ENCODE measurements at places on chromosomes 1 and 21.

- no peak for DNase-seq
These were observed 15.9 kb upstream of the NIBAN1 start for GRCh38 chr1:184990204-184990603.

- DNase-seq: no peak
These were observed 45.0 kb upstream of the DNAJC6 start for GRCh38 chr1:65264197-65264929.

DNA sequence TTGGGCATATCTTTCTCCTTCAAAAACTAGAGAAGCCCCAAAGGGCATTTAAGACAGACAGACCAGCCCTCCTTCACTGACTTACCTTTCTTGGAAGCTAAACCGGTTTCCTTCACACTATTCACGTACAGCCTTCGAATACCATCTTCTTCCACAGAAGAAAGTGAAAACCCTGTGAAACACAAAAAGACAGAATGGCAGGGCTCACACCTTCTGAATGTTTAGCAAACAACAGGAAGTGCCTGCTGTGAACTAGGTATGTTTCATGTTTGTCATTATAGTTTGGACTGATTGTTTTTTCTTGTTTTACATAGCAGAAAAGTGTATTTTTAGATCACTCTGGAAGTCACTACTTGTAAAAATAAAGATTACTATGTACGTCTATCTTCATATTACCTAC is 148.6 kb upstream of the KRTAP19-8 start:
- no peak for DNase-seq

- no peak for DNase-seq
These were observed 4.1 kb downstream of the PPM1J start for GRCh38 chr1:112711041-112711440.

- DNase-seq: no peak
These were observed 54.3 kb upstream of the CD1D start for GRCh38 chr1:158126425-158126824.

DNA sequence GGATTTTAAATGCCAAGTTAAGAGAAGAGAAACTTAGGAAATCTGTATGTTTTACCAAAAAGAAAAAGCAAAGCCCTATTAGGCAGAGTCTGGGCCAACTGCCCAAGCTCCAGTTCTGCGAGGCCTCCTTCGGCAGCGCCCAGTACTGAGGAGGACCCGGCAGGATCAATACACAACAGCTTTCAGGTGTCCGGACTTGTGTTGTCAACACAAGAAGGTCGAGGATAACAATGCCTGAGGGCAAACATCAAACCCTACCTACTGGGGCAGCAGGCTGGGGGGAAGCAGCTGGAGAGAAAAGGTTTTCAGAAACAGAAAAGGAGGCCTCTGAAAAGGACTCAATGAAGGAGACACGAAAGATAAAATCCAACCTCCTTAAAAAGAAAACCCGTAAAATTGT is 98.1 kb upstream of the GJB5 start:
- no peak for DNase-seq

DNA sequence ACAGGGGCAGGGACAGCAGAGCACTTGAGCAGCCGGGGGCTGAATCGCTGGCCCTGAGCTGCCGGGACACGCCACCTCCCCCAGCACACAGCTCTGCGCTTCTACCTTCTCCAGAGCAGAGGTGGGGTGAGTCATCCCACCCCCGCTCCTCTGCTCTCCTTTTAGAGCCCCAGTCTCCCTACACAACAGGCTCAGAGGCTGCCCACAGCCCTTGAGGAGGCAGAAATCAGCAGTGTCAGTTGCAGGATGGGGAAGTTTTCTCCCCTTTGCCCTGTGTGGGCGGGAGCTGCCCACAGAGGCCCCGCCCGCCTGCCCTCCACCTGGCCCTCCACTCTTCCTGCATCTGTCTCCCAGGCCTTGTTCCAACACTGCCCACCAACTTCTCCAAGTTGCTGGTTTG is 94.6 kb downstream of the STUM start:
- peak; percentile 12 for DNase-seq

GRCh38 chr1:156625436-156626078 is 6.3 kb downstream of the HAPLN2 start:
- DNase-seq: no peak

DNA sequence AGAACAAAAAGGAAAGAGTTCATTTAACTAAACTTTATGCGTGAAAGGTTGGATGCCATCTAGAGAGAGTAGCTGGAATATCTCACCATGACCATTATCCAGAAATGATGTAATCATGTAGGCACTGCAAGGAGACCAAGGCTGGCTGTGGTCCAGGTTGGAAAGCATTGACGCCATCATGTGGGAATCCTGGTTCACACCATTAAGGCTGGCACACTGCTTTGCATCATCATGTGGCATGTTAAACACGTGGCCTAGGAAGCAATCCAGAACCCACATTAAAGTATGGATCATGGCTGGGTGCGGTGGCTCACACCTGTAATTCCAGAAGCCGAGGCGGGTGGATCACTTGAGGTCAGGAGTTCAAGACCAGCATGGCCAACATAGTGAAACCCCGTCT is 4.3 kb downstream of the ADAMTS1 start:
- peak; percentile 92 for DNase-seq

DNA sequence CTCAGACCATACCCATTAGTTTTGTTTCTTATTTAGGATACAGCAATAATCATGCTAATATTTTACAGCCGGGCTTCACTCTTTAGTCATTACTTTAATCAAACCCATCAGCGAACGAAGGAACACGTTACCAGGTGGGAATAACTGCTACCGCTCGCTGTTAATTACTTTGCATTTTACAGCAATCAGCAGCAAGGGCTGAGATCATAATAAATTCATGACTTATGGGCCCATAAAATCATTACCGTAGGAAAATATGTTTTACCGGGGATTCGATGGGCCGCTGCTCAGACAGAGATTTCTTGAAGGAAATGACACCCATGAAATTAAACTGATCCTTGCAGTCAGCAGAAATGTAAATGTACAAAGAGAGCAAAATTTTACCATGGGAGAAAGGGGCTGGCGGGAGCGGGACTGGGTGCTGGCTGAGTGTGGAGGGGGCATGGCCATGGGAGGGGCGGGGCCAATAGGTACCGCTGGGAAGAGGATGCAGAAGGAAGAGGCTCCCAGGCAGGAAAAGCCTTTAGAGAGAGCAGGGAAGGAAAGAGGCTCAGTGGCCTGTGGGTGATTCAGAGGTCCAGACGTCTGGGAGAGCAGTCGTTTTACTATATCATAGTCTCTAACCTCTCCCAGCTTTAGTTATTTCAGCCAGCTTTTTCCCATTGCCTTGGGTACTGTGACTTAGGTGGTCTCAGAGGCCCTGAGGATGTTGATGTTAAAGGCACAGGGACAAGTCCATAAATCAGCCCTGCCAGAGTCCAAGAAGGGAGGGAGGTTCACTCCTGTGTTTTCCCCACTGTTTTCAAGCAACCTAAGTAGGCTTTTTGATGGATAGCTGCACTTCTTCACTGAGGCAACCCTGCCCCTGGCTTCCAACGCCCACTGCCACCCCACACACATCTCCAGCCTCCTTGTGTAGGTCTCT is 258.9 kb downstream of the SEC16B start:
- no peak for DNase-seq

DNA sequence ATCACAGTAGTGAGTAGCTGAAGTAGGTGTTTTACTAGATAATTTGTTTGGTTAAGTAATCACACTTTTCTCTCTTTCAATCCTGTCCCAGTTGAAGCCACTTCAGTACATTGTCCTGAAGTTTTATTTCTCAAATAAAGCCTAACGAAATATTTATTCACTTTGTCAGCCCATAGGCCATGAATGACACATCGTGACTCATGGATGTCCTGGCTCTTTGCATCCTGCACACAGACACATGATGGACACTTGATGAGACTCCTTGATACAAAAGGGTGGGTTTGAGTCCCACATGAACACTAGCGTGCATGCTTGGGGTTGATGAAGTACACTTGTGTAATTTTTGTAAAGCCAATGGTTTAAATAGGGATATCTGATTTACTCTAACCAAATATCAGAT is 22.7 kb upstream of the LAMC2 start:
- DNase-seq: peak; percentile 88

GRCh38 chr1:151816548-151817352 is 11.5 kb upstream of the LINGO4 start:
- no peak for DNase-seq

- DNase-seq: no peak
These were observed 141.9 kb upstream of the LYPLAL1 start for GRCh38 chr1:219031809-219032208.

DNA sequence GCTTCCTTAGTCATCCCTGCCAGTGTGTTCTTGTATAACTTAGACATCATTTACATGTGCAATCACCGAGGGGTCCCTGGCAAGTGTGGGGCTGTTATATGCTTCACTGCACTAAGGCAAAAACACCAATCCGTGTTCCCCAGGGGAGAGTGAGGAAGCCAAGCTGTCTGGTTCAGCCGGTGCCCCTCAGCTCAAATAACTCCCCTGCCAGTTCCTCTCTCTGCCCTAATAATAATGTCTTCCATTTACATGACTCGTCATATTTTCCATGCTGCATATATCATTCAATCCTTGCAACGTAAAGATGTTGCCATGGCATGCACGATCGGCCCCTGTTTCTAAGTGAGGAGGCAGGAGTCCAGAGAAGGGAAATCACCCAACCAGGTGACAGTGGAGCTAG is 24.4 kb upstream of the NDC1 start:
- no peak for DNase-seq

DNA sequence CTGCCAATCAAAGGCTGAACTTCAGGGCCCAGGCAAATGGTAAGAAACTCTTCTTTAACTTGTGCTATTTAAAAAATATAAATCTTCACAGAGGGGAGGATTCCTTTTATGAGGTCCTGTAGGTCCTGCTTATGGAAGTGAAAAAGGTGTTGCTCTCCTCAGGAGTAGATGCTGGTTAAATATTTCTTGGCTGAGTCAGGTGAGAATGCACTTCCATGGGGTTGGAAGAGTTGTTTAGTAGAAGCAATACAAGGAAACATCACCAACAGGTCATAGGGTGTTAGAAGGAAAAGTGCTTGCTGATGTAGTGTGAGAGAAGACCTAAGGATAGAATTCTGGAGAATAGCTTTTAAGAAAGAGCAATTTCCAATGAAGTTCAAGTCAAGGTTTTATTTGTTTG is 42.2 kb upstream of the ATP1A1 start:
- no peak for DNase-seq

DNA sequence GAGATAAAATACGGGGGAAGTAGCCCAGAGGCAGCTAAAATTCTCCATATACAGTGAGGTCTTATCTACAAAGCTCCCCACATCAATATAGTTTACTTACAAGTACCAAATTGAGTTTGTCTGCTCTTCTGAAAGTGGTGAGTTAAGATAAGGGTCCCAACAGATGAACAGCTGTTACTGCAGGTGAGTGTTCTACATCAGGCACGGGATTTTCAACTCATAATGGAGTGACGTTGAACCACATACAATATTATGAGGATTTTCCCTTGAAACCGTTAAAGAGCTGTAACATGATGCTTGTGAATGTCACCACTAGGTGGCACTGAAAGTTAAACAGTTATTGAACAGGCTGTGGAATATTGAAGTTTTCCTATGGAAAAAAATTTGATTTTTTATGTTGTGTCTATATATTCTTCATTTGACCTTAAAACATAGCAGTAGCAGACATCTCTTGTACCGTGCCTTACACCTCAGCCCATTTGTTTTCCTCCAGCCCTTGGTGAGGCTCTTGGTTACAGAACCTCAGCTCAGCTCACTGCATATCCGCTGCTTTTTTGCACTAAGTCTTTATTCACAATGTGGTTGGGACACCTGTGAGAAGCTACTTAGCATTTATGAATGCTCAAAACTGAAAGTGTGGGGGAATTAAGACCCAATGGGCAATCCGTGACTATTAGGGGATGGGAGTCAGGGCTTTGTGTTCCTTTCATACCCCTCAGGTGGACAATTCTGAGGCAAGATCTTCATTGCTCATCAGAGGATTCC is 23.2 kb downstream of the CD1D start:
- peak; percentile 32 for DNase-seq

- DNase-seq: no peak
These were observed 3.1 kb upstream of the DDAH1 start for GRCh38 chr1:85467929-85468540.

DNA sequence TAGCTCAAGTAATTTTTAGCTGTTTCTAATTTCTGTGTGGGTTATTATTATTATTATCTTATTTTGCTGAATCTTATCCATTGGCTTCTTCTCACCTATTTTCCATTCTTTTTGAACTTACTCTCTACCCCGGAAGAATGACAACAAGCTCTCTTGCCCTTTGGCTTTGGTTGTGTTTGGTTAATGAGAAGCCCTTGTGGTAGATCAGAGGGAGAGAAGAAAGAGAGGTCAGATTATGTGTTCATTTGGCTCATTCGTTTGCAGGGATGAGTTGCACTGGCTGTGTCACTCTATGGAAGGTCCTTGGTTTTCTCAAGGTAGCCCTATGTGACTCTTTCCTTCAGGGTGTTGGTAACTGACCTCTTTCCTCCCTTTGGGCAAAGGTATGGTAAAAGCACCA is 391.9 kb downstream of the LMO4 start:
- no peak for DNase-seq

- no peak for DNase-seq
These were observed 13.9 kb upstream of the LY9 start for GRCh38 chr1:160781914-160782689.

DNA sequence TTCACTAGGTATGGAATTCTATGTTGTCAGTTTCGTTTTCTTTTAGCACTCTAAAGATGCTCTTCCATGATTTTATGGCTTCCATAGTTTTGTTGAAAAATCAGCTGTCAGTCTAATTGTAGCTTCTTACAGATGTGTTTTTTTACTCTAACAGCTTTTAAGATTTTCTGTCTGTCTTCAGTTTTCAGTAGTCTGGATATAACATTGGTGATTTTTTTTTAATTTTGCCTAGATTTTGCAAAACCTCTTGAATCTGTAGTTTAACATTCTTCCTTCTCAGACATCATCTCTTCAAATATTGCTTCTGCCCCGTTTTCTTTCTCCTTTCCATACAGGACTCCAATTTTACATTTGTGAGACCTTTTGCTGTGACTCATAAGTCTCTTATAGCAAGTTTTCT is 17.9 kb upstream of the DYRK1A start:
- DNase-seq: no peak

DNA sequence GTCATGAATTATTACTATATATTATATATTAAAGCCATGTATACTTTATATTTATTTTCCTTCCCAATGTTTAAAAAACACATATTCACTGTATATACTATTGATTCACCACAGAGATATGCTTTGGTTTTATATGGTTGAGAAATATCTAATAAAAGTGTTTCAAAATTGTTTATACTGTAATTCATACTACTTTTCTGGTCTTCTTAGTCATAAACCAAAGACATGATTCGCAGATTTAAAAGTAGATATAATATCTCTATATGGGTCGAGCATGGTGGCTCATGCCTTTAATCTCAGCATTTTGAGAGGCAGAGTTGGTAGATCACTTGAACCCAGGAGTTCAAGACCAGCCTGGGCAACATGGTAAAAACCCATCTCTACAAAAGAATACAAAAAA is 738.4 kb downstream of the USP25 start:
- DNase-seq: no peak

GRCh38 chr1:41373373-41373772 is 12.1 kb downstream of the FOXO6 start:
- DNase-seq: no peak

DNA sequence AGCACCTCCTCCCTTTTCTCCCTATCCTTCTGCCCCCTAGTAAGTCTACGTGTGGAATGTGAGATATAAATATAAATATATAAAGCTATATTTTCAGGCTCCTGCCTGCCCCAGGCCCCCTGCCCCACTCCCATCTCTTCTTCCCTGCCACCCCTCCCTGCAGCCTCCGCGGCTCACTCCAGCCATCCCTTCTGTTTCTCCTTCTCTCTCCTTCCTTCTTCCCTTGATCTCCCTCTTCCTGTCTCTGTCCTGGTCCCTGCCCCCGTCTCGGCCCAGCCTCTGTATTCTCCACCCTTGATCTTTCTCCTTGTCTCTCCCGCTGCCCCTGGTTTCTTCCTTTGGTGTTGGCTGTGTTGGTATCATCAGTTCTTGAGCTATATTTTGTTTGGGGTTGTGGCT is 23.2 kb downstream of the DMBX1 start:
- DNase-seq: no peak
